HS-27A (cell line): ENCODE measurements at places on chromosomes 11 and 22.

GRCh38 chr11:131504199-131504949, 134.0 kb downstream of the NTM start:
- DNase-seq = no peak

GRCh38 chr11:30509364-30509763, 76.8 kb downstream of the MPPED2 start:
- DNase-seq = no peak

GRCh38 chr11:1573903-1574237, 1.8 kb upstream of the DUSP8 start:
- no peak for DNase-seq

DNA sequence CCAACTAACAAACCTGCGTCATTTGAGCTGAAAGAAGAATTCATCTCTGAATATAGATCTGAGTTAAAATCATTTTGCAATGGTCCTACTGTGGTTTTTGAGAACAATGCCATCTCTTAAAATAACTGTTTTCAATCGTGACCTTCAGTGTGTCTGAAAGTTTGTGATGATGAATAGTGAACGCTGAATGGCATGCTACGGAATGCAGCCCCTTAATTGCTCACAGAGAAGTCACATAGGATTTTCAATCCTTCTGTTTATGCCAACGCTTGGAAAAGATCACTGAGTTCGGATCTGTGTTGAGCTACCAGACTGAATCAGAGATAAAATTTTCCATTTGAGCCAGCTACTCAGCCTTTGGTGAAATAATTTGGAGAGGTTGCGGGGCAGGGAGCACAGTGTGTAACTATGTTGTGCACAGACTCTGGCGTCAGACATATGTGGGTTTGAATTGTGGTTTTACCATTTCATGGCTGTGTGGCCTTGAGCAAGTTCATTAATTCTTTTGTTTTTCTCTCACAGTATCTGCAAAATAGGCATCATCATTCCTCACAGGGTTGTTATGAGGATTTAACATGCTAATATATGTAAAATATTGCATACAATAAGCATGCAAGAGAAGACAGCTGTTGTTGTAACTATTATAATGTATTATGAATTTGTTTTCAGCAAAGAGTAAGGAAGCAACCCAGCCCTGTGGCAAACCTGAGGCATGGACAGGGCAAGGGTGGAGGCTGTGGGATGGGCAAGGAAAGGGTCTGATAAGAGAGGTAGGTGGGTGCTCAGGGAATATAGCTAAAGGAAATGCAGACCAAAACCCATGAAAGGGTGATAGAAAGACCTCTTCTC, 679.9 kb downstream of the KCNA4 start:
- DNase-seq = no peak

GRCh38 chr22:25510876-25511275, 53.6 kb upstream of the GRK3 start:
- DNase-seq = no peak

DNA sequence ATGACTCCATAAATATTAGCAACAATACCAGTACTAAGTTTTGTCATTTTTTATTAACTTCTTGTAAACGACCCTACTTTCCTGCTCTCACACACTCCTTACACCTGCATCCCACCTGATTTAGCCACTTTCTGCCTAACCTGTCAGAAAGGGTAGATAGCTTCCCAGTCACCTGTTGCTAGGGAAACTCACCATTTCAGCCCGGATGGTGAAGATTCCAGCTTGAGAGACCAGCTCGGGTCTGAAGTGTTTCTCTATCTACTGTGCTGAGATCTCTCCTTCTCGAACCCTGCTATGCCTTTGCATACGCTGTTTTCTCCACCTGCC, at the start of gene PARVG:
TSS of gene PARVG (plus strand) at position 220 of the 327 bp plus-strand sequence. CDS start 2,405 bp downstream, outside the sequence.
- no peak for DNase-seq

DNA sequence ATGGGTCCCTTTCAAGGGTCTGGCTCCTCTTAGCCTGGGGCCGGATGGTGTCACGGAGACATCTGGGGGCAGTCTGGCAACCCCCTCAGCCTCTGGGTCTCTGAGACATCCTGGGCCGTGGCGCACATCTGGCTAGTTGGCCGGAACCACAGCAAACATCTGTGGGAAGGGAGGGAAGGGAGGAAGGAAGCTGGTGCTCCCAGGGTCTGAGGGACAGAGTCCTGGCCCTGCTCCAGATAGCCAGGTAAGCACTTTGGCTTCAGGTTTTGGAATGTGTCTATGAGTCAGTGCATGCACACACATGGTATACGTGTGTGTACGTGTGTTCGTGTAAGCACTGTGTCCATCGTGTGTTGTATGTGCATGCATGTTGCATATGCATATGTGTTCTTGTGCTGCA, 225.1 kb downstream of the MN1 start:
- DNase-seq = no peak
